Motor neuron (in vitro differentiated cells): ENCODE measurements at places on chromosomes 11 and 22. TPM values are rescaled to one million over a fixed set of nuclear protein-coding genes. Genes with fewer than 3 reads are reported as not detected.

The SC5D gene
- total RNA-seq, result 41.8 and 44.4 TPM in 2 replicates

The SLC16A8 gene
- 2.1 and 2.4 TPM in 2 replicates for total RNA-seq

The EIF3F gene
- total RNA-seq, result 243 and 262 TPM in 2 replicates

The HBG1 gene
- not detected in 2 replicates for total RNA-seq

The POLR2L gene
- 62.1 and 69.9 TPM in 2 replicates for total RNA-seq

The TRIM49D2 gene
- not detected in 2 replicates for total RNA-seq

The PNPLA5 gene
- total RNA-seq, result 0.21 TPM in 1 of 2 replicates, not detected in the other

The PGA3 gene
- total RNA-seq, result 0.82 and 1.1 TPM in 2 replicates

The PDHX gene
- total RNA-seq, result 46.0 and 48.4 TPM in 2 replicates

The PLA2G3 gene
- total RNA-seq, result 0.34 and 0.77 TPM in 2 replicates

- no peak for ATAC-seq
These were observed 127.5 kb downstream of the SIK3 start for GRCh38 chr11:116970485-116971292.

- no peak for ATAC-seq
These were observed 390 bp upstream of the HTATIP2 start for GRCh38 chr11:20363149-20363499.

DNA sequence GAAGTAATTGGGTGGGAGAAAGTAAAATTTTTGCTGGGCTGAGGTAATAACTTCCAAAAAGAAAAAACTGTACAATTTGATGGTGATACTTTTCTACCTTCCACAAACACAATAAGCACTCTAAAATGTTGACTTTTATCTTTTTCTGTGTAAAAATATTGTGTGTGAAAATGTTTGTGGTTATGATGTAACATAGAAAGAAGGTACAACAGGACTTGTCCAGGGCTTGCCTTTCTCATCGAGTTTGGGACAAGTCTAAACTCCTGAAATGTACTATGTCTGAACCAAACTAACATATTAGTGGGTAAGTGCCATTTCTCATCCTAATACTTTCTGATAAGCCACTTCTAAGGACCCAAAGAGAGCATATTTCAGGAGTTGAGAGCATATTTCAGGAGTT lies 174.2 kb upstream of the PDGFD start:
- ATAC-seq, result no peak

GRCh38 chr11:134541355-134541754 lies 129.3 kb upstream of the B3GAT1 start:
- no peak for ATAC-seq

DNA sequence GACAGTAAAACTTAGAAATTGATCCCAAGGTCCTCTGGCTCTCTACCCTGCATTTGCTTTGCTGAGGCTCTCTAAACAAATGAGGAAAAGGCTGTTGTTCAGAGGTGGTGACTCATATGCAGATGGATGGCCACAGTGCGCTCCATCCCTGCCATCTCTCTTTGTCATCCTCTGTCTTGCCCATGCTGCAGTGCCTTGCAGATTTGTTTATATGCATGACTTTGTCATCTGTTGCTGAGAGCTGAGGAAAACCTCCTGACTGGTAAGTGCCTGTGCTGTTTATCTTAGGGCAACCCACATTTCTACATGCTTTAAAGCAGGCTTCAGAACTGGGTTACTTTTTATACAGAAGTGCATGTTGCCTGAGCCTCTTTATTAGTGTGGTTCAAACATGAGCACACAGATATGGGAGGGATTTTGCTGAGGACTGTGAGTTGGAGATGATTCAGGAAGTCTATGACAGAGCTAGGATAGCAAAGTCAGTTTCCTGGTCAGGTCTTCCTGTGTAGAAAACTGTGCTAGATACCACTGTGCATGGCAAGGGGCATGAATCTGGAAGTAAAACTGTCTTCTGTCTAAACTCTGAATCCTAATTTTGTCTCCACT lies 57.4 kb downstream of the JAM3 start:
- ATAC-seq, result peak; percentile 95

DNA sequence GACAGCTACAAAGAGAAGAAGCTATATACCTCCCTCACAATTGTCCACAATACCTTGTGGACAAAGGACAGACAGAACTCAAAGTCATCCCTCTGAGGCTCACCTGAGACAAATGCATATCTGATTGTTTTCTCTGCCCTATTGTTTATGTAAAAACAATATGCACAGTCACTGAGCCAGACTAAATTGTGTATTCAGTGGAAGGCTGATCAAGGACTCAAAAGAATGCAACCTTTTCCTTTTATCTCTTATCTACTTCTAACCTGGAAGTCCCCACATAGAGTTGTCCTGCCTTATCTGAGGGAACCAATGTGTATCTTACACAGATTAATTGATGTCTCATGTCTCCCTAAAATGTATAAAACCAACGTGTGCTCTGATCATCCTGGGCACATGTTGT lies 13.9 kb upstream of the MED17 start:
- no peak for ATAC-seq

DNA sequence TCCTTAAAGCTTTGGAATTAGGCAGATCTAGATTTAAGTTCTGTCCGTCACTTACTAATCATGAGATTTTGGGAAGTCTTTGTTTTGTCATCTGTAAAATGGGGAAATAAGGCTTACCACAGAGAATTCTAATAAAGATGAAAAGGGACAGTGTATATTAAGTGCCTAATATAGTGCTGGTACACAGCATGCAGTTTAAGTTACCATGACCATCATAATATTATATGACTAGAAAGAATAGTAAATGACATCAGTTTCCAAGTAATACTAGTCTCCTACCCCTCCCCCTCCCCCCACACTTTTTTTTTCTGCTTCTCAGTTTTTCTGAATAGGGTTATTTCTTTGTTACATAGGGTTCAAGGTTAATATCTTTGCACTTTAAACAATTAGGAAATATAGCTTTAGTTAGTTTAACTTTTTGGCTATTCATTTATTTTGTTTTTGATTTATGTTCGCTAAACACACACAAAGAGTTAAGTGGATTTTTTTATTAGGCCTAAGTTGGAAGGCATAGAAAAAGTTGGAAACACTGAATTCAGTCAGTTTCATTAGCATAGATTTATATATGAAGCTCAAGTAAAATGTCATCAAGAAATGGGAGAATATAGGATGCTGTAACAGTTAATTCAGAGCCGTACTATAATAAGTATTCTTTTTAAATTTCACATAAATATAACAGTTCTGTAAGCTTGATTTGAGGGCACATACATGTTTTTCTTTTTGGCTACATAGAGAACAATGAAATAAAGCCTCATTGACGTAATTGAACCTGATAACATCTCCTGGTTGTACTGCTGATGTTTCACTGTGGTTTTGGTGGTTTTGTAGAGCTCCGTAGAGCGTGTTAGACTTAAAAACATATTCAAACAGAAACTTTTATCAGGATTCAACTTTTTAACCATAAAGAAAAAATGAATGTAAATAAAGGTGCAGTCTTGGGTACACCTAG lies 121.2 kb downstream of the PDE3B start:
- no peak for ATAC-seq

GRCh38 chr22:31244046-31244942 lies 32.2 kb downstream of the LIMK2 start:
- ATAC-seq, result peak; percentile 39

- peak; percentile 95 for ATAC-seq
These were observed 344.6 kb upstream of the C11orf87 start for GRCh38 chr11:109077291-109077920.

GRCh38 chr11:111454561-111455192 lies 57.5 kb downstream of the BTG4 start:
- ATAC-seq, result peak; percentile 35

DNA sequence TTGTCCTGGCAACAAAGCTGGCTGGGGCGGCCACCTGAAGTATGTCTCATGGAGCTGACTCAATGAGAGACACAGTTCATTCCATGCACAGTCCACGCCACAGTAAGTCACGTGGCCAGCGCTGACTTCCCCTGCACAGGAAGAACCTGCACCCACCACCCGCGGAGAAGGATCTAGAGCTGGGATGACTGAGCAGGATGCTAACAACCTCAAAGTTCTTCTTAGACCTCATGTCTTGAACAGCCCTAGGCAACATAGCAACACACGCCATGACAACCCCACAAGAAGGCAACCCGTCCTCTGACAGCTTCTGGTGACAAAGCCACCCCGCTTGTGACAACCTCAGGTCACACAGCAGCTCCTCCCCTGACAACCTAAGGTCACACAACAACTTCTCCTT lies 76.9 kb upstream of the B3GAT1 start:
- ATAC-seq, result no peak

DNA sequence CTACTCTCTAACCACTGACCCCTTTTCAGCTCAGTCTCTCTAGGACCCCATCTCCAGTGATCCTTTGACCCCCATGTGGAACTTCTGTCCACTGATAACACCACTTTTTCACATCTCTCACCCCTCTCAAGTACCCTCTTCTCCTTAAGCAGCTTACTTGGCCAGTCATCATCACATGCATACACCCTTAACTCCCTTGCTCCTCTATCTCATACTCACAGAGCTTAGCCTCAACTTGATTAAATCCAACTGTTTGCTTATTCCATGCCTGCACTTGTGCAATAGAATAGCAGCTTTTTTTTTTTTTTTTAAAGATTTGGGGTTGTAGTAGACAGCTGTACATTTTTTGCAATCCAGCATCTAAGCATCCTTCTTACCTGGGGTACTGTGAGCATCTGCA lies 22.2 kb downstream of the AQP11 start:
- ATAC-seq, result no peak

DNA sequence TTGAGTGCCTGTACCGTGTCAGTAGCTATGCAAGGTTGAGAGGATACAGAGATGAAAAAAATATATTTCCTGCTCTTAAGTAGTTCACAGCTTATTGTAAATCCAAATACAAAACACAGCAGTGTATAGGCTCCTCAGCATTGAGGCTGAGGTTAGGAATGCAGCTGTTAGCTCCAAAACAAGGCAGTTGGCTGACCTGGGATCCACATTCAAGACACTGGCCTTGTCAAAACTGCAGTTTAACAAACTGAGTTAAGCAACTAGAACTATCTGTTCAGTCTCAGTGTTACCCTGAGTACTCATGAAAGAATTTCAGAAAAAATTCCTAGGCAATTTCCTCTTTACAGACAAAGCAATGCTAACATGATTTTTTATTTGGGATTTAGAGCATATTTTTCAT lies 42.8 kb downstream of the REXO2 start:
- ATAC-seq, result no peak

DNA sequence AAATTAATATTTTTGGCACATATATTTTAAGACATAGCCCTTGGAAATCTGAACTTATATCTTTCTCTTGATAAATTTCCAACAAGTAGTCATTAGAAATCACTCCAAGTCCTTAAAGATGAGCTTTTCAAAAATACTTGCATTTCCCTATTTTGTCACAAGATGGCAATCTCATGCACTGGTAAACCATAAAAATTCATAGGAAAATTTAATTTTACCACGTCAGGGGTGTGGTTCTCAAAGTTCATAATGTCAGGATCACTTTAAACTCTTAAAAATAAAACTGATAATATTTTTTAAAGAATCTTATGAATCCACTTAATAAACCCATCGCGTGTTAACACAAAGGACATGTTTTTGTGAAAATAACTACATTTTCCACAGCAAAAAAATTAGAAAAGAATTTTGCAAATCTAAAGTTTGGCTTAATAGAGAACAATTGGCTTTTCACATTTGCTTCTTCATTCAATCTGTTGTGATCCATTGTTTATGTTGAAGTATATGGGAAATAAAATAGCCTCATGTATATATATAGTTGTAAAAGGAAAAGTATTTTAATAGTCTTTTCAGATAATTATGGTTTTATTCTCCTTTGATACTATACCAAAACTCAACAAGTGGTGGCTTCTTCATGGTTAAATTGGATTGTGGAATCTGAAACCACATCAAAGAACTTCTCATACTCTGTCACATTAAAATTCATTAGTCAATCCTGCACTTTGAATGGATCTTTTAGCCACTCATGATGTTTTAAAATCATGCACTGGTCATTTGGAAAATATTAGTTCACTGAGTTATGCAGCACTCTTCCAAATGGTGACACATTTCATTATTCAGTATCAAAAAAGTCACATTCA lies 169.1 kb downstream of the CADM1 start:
- ATAC-seq, result no peak

- no peak for ATAC-seq
These were observed 17.3 kb downstream of the SCARF2 start for GRCh38 chr22:20420157-20420842.

GRCh38 chr11:45100339-45100738 lies 46.1 kb upstream of the PRDM11 start:
- no peak for ATAC-seq

DNA sequence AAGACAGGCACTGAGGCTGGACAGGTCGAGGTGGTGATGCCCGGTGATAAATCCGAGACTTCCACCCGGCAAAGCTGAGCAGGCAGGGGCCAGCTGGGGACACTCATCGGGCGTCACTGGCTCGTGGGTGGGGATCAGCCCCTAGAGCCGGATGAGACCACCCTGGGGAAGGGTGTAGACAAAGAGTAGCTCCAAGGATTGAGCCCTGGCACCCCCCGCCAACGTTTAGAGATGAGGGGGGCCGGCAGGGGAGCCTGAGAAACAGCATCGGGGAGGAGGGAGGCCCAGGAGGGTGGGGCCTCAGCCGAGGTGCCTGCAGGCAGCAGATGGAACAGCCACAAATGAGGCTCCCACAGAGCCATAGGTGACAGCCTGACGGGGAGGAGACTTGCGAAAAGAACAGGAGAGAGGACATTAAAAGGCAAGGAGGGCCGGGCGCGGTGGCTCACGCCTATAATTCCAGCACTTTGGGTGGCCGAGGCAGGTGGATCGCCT lies 27.4 kb upstream of the CBX7 start:
- peak; percentile 57 for ATAC-seq

GRCh38 chr11:12677131-12677530 lies 2.9 kb downstream of the TEAD1 start:
- no peak for ATAC-seq

DNA sequence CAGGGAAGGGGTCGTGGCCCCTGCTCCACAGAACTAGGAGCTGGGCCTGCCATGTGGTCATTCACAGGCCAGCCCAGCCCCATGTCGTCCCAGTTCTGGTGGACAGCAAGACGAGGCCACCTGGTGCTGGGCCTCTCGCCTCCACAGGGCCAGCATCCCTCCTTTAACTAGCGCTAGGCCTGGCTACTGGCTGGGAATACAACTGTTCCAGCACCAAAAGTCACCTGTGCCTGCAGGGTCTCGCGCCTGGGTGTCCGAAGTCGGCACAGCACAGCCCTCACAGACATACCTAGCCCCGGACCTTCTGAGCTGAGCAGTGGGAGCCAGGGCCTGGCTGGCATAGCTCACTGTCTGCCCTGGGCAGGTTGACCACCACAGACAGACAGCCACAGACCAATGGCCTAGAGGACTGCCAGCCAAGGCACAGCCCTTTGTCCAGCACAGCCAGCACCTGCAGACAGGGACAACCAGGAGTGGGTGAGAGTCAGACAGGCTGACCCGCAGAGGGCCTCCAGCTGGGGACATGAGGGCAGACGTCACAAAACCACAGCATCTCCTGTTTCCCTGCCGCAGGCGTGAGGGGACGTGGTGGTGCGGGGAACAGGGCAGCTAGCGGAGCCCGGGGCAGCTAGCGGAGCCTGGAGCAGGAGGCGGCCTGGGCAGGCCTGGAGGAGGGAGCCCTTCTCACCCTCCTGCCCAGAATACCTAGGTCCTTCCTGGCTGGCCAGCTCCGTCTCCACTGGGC lies 27.2 kb upstream of the TH start:
- ATAC-seq, result no peak

- ATAC-seq, result peak; percentile 91
These were observed 27.7 kb downstream of the ARFGAP2 start for GRCh38 chr11:47148903-47149531.

- no peak for ATAC-seq
These were observed 425.5 kb upstream of the CADM1 start for GRCh38 chr11:115929618-115930129.

- ATAC-seq, result no peak
These were observed 20.9 kb downstream of the DKK3 start for GRCh38 chr11:11987503-11988022.

GRCh38 chr22:49183208-49183825 lies 644.4 kb downstream of the BRD1 start:
- ATAC-seq, result no peak

- ATAC-seq, result no peak
These were observed 27.7 kb upstream of the PARVB start for GRCh38 chr22:43996170-43996980.
